ENCODE measurements at places on chromosomes 7 and 10.

- DNase-seq, result no peak
Observed at GRCh38 chr10:110885932-110886674, 14.4 kb downstream of the PDCD4 start.

- no peak for DNase-seq
Observed at GRCh38 chr10:84563868-84564267, 235.5 kb downstream of the CCSER2 start.

- no peak for DNase-seq
Observed at GRCh38 chr10:11874568-11875493, 51.7 kb downstream of the PROSER2 start.

DNA sequence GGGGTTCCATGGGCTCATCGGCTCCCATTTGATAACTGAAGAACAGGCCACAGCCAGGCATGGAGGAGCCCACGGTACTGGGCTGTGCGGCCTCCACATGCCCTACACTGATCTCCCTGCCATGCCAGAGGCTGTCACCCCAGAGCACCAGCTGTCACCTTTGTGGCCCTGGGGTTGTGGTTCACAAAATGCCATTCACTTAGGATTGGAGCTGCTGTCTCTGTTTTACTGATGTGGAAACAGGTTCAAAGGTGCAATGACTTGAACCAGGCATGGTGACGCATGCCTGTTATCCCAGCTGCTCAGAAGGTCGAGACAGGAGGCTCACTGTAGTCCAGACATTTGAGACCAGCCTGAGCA, 4.3 kb upstream of the UPK3B start:
- DNase-seq, result no peak

GRCh38 chr10:109306698-109307097, 616.6 kb downstream of the XPNPEP1 start:
- no peak for DNase-seq

- DNase-seq, result no peak
Observed at GRCh38 chr10:34753014-34753757, 61.9 kb downstream of the PARD3 start.

DNA sequence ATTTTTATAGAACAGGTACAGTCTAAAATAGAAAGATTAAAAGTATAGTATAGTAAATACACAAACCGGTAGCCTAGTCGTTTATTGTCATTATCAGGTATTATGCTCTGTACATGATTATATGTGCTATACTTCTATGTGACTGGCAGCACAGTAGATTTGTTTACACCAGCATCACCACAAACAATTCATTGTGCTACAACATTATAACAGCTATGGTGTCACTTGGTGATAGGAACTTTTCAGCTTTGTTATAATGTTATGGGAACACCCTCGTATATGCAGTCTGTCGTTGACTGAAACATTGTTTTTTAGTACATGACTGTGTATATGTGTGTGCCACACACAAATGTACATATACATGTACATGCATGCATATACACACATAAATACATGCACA, 19.1 kb downstream of the ZNF365 start:
- no peak for DNase-seq
